ENCODE measurements at places on chromosomes 2 and 18.

DNA sequence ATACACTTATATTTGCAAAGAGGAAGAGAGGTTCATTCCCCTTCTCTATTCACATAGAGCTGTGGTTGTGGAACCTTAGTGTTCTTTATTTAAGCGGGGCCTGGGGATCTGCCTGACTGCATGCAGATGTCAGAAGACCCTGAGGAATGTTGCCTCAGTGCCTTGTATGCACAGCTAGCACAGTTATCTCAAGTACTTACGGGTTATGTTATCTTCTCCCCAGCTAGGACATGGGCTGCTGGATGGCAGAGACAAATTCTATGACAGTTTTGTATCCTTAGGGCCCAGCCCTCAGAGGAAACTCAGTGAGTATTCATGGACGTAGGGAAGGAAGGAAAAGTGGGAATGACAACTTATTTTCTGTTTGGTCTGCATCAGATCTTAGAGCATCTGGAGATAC is 37.7 kb upstream of the RTN4 start:
- DNase-seq = no peak

DNA sequence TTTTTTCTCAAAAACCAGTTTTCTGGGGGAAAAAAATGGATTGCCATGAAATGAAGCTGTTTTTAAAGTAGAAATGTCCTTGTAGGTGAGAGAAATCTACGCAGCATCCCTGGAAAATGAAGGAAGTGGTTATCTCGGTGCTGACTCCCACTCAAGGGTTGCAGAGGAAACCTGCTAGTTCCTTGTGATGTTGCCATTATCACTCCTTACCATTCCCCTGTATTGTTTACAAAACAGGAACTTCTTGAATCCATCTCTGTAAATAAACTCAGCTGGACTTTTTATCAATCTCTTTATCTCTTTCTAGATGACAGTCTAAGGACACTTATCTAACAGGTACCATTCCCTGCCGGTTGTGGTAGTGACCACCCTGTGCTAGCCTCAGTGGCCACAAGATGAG is 61.2 kb downstream of the FEZ2 start:
- no peak for DNase-seq

GRCh38 chr2:59713577-59713976 is 839.9 kb downstream of the BCL11A start:
- no peak for DNase-seq

DNA sequence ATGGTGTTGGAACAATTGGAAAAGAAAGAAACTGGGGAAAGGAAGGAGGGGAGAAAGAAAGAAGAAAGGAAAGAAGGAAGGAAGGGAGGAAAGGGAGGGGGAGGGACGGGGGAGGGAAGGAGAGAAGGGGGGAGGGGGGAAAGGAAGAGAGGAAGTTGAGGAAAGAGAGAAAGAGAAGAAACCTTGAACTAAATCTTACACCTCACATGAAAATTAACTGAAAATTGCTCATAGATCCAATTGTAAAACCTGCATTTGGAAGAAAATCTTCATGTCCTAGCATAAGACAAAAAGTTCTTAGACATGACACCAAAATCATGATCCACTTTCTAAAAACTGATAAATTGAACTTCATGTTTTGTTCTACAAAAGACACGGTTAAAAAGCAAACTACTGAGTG is 163.8 kb downstream of the EXOC6B start:
- DNase-seq = no peak

GRCh38 chr2:69601179-69601612 is 42.3 kb downstream of the AAK1 start:
- DNase-seq = no peak

DNA sequence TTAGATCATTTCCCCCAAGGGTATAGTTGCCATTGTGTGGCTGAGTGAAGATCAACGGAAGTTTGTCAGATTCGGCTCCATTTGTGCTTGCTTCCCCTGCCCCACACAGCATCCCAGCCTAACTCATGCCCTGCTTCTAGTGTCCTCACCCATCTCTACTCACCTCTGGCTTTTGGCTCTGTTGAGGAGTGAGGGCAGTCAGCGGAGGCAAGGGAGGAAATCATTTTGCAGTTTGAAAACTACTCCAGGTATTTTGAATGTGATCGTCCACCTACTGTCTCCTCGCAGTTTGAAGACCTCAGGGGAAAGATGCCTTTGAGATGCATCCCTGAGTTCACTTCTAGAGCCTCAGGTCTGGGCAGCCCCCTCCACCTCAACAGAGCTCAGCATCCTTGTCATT is 116.3 kb downstream of the FEZ2 start:
- DNase-seq = no peak

All from stimulated activated CD4-positive, alpha-beta T cell treated with anti-CD3 and anti-CD28 coated beads, TNF-alpha, amount 100 ng/mL, for 24 hours (primary cell).